ENCODE measurements at places on chromosomes 3 and 15. TPM values are rescaled to one million over a fixed set of nuclear protein-coding genes. Genes with fewer than 3 reads are reported as not detected.

PLSCR4 gene
- 36.3 TPM for polyA plus RNA-seq

CIB2 gene
- 8.2 TPM for polyA plus RNA-seq

ATP13A5 gene
- not detected for polyA plus RNA-seq

GPR27 gene
- polyA plus RNA-seq = 9.2 TPM

ATP1B3 gene
- polyA plus RNA-seq = 44.4 TPM

PRR20G gene
- polyA plus RNA-seq = not detected

TERC gene
- not detected for polyA plus RNA-seq

ABHD14A gene
- polyA plus RNA-seq = 5.1 TPM

ACKR2 gene
- polyA plus RNA-seq = 2.7 TPM

CD200R1 gene
- polyA plus RNA-seq = 2.8 TPM

SI gene
- 0.01 TPM for polyA plus RNA-seq

DRD3 gene
- not detected for polyA plus RNA-seq

CSPG4 gene
- 3.3 TPM for polyA plus RNA-seq

CPNE9 gene
- polyA plus RNA-seq = 0.07 TPM

FBXO40 gene
- 0.63 TPM for polyA plus RNA-seq

CMC1 gene
- 20.5 TPM for polyA plus RNA-seq

WDR72 gene
- polyA plus RNA-seq = not detected

UNC13C gene
- 0.30 TPM for polyA plus RNA-seq

AP3B2 gene
- polyA plus RNA-seq = 1.1 TPM

UBE3A gene
- polyA plus RNA-seq = 27.0 TPM

All from ovary (tissue), 10 donors.